NCI-H446 treated with DMSO at 0.1 percent for 48 hours (cell line): ENCODE measurements at places on chromosomes 5 and 9.

GRCh38 chr5:167514461-167514860 lies 777.0 kb upstream of the WWC1 start:
- no peak for DNase-seq

DNA sequence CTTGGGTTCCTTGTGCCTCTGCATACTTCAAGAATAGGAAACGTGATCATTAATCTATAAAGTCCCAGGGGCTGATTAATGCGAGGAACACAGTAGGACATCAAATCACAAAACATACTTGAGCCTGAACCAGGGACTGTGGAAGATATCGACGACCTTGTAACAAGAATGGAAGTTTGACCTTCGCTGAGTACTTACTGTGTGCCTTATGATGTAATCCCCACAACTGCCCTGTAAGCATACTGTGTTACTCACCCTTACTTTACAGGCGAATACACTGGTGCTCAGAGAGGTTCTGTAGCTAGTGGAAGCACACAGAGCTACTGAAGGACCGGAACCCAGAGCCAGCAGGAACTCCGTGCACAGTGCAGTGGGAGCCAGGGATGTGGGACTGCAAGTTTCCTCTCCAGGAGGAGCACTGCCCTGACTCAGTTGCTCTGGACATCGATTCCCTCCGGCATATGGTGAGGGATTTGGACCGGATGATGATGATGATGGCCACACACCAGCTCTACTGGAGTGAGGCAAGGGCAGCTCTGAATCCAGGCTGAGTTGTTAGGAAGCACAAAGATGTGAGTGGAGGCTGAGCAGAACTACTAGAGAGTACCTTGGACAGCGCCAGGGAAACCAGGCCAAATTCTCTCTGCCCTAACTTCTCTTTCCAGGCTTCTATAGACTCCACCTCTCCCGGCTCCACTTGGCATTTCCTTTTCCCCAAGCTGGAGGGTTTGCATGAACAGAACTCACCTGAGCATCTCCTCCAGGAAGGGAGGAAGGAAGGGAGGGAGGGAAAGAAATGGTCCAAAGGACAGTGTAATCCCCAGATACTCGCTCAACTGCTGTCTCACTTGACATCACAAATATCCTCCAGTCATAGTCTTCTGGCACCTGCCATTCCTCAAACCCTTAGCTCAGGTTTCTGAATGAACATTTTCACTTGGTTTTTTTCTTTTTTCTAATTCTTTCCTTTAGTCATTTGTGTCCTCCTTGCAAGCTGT lies 1.5 kb upstream of the GABBR2 start:
- no peak for DNase-seq

DNA sequence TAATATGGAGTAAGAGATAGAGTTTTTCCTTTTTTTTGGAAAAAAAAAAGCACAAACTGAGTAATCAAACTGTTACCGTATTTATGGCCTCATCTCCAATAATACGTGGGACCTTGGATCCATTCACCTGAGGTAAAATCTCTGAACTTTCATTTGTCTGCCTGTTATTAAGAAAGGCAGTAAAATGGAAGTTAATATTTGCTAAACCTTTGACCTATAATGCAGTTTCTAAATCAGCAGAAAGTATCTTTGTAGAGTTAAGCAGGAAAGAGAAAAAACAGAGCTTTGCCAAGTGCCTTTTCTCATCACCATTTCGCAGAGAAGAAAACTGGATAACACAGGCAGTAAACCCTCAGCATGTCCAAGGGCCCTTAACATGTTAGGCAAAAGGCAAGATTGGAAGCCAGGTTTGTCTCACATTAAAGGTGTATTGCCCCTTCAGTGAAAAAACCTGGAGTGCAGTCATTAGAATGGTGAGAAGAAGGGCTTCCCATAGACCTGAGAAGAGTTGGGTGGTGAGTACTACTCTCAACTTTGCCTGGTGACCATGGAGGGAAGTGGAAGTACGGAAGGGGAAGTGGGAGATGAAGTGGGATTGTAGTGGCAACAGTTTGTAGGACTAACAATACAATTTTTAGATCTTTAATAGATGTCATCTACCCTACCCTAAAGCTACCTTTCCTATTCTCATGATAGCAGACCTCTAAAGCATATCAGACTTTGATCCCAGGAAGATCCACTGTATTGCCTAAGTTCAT lies 65.4 kb upstream of the GRAMD2B start:
- no peak for DNase-seq

GRCh38 chr5:178203670-178204181 lies 607 bp upstream of the HNRNPAB start:
- no peak for DNase-seq

GRCh38 chr9:31612336-31613030 lies 772.0 kb upstream of the ACO1 start:
- DNase-seq = no peak

DNA sequence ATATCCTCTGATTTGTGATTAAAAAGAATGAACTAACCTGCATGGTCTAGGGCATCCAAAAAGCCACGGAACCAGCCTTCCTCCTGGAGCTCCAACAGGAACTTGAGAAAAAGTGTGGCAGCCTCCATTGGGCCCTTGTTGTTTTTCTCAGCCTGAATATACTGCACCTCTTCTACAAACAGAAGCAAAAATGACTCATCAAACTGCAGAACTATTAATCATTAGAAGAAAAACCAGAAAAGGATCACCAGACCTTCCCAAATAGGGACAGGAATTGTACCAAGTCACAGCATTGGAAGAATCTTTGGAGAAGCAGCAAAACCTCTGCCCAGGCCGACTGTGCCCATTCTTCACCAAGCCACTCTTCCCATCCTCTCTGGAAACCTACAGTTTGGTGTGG lies 25.2 kb downstream of the RIGI start:
- DNase-seq = no peak

- no peak for DNase-seq
Observed at GRCh38 chr5:178115814-178116142, 2.4 kb downstream of the N4BP3 start.

GRCh38 chr5:167012123-167013034 lies 1279.1 kb upstream of the WWC1 start:
- DNase-seq = no peak

DNA sequence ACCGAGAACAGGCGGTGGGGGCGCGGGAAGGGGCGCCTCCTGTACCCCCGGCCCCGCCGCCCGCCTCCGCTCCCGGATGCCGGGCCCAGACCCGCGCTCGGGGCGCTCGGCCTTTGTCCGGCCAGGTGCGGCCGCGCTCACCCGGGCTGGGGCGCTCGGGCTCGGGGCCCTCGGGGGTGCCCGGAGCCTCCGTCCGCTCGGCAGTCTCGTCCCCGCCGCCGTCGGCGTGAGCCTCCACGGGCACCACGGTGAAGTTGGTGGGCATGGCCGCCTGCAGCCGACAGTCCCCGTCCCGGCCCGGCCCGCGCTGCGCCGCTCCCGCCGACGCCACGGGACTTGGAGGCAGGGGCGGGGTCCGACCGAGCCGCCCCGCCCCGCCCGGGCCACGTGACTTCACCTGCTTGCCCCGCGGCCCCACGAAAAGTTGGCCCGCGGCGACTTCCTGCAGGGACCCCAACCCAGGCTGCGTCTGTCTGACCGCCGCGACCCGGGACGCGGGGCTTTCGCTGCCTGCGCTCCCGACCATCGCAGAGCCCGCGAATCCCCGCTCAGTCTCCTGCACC lies at the start of gene SLC12A7:
Gene SLC12A7, minus strand, starts transcription at position 337 of the 563 bp plus-strand sequence. Its CDS starts 72 bp downstream, at position 265.
- DNase-seq = no peak

GRCh38 chr5:102554082-102554481 lies 55.3 kb upstream of the SLCO6A1 start:
- no peak for DNase-seq

DNA sequence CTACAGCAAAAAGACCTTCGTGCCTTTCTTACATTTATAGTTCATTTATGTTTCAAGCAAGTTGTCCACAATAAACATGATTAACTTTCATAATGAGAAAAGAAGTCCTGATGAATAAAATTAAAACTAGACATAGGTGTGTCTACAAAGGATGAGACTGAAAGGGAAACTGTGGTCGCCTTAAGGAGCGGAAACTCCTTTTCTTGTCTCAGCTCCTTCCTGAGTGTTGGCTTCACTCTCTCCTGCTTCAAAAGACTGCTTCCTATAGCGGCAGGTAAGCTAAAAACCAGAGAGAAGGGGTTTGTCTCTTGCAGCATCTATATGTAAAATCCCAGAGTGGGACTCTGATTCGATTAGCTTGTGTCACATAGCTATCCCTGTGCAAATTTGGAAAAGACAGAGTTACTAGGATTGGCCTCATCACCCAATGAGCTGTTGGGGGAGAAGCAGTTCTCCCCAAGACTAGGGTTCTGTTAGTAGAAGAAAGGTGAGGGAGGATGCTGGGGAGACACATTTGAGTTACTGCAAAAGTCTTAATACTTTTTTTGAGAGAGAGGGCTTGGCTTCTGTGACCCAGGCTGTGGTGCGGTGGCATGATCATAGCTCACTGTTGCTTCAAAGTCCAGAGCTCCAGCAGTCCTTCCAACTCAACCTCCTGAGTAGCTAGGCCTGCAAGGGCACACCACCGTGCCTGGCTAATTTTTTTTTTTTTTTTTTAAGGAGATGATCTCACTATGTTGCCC lies 16.8 kb upstream of the CTSL start:
- DNase-seq = no peak

DNA sequence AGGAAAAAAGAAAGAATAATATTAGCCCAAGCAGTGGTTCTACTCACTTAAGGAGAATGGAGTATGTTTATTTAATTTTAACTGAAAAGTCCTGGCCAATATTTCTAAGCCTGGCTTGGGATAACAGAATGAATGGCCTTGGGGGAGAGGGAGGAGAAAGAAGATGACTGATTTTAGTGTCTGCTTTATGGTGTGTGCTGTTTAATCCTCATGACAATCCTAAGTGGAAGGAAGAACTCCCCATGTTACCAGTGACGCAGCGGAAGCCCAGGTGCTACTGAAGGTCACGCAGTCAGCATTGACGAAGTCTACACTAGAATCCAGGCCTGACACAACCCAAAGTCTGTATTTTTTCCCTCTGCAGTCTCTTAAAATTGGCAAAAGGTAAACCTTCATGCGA lies 50.5 kb downstream of the PALM2AKAP2 start:
- DNase-seq = no peak

GRCh38 chr5:157596487-157596886 lies 20.9 kb upstream of the ADAM19 start:
- no peak for DNase-seq

GRCh38 chr5:119019501-119019900 lies 31.2 kb upstream of the DTWD2 start:
- DNase-seq = no peak

DNA sequence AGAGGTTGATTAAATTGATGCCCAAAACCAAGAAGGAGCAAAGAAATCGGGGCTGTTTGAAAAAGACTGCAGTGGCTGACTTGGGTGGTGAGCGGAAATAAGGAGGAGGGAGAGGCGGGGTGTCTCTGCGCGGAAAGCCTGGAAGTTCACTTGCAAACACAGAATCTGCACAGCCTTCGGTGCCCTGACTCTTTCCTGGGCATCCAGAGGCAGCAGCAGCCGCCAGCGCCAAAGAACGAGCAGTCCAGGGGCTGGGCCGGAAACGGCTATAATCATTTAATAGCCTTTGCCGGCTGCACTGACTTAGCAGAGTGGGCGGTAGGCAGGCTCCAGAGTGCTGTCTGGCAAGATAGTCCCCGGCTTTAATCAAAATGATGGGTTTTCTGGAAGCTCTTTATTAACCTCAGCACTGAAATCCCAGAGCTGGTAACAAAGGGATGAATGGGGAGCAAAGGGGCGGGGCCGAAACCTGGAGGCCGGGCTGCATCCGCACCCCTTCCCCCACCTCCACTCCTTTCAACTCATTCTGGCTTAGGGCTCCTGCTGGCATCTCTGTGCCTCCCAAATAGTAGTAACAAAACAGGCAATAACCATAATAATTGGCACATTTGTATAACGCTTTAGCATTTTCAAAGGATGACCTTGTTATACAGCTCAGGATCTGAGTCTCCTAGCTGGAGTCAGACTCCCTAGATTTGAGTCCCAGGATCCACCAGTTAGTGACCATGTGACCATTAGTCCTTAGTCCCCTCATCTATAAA lies 35.7 kb downstream of the PCDHAC2 start:
- no peak for DNase-seq

DNA sequence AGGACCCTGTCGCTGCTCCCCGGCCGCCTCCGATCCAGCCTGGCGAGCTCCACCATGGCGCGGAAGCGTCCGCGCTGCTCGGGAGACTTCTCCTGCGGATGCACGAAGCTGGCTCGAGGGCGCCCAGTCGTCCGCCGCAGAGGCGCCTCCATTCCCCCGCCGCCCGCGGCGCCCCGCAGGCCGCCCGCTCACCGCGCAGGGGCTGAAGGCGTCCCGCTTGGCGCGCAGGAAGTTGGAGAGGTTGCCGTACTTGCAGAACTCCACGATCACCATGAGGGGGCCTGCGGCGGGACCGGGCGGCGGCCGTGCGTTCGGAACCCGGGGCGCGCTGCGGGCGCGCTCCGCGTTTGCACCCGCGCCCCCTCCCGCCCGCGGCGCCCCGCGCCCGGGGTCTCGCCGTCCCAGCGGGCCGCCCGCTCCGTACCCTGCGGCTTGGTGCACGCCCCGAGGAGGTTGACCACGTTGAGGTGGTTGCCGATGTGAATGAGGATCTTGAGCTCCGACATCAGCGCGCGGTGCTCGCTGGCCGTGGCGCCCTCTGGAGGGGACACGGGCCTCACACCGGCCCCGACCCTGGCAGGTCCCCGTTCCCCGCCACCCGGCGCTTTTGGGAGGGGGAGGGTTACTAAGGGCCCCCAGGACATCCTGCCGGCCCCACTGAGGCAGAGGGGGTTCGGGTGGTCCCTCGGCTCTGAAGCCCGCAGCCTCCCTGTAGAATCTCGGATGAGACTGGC lies 27.7 kb upstream of the SCGB3A1 start:
- DNase-seq = no peak

- peak; percentile 76 for DNase-seq
Observed at GRCh38 chr9:27864644-27865438, 291.6 kb upstream of the C9orf72 start.

- DNase-seq = peak; percentile 13
Observed at GRCh38 chr5:90434116-90434714, 24.7 kb upstream of the CETN3 start.

DNA sequence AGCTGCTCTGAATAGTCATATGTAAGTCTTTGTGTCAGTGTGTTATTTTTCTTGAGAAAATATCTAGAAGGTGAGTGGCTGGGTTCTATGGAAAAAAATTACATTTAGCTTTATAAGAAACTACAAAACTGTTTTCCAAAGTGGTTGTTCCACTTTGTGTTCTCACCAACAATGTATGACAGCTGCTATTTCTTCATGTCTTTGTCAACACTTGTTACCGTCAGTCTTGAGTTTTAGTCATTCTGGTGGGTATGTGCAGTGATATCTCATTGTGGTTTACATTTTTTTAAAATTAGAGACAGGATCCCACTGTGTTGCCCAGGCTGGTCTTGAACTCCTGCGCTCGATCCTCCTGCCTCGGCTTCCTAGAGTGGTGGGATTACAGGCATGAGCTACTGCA lies 246.4 kb downstream of the PJA2 start:
- no peak for DNase-seq

- DNase-seq = no peak
Observed at GRCh38 chr5:147388184-147389108, 121.4 kb downstream of the DPYSL3 start.

- no peak for DNase-seq
Observed at GRCh38 chr5:1106385-1107166, 5.3 kb downstream of the SLC12A7 start.

- DNase-seq = no peak
Observed at GRCh38 chr5:75331-76320, 16.3 kb upstream of the PLEKHG4B start.
